ENCODE measurements at places on chromosomes 3 and 15. TPM values are rescaled to one million over a fixed set of nuclear protein-coding genes. Genes with fewer than 3 reads are reported as not detected.

DNA sequence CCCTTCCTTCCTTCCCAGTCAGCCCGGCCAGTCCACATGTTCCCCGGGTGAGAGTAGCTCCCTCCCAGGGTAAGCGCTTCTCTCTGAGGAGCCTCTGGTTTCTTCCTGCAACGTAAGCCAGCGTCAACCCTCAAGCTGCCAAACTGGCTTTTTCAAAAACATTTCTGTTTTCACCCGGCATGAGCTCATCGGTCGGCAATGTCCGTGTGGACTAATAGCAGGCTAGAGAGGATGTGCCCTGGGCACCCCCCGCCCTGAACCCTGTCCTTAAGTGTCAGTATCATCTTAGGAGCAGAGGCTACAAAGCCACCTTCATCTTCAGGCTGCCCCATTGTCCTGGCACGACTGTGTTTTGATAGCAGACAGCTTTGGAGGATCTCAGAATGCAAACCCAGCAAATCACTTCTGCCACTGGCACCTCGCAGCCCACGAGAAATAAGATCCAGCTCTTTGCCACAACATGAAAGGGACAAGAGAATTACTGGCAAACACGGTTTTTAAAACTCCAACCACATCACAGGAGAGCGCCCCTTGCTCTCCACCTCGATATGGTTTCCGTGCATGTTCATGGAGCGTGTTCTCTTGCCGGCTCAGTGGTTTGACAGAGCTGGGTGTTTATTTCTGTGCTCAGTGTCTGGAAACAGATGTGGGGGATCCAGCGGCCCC lies 9.9 kb downstream of the ALDH1A3 start:
- no peak for DNase-seq

GRCh38 chr3:77460326-77460725 lies 420.4 kb downstream of the ROBO2 start:
- DNase-seq: no peak

- no peak for DNase-seq
Observed at GRCh38 chr3:161640181-161640580, 143.6 kb downstream of the OTOL1 start.

DNA sequence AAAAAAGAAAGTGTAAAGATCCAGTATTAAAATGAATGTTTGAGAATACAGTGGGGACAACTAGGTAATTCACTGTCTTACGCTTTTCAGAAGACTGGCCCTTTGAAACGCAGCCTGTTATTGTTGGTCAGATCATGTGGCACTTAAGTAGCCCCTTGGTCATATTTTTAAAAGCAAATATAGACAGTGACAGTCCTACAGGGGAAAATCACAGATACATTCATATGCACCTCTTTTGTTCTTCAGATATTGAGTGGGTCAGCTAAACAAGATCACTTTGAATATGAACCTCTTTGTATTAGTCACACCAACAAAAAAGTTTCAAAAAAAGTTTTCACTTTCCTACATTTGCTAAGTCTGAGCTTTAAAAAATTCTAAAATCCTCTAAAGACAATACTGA lies 36.0 kb downstream of the TIGIT start:
- no peak for DNase-seq

GRCh38 chr3:42371776-42372175 lies 38.6 kb downstream of the LYZL4 start:
- no peak for DNase-seq

Gene ERC2
- polyA plus RNA-seq: not detected

All from B cell (primary cell).